Skeletal muscle cell (primary cell): ENCODE measurements at places on chromosomes 2 and 18.

DNA sequence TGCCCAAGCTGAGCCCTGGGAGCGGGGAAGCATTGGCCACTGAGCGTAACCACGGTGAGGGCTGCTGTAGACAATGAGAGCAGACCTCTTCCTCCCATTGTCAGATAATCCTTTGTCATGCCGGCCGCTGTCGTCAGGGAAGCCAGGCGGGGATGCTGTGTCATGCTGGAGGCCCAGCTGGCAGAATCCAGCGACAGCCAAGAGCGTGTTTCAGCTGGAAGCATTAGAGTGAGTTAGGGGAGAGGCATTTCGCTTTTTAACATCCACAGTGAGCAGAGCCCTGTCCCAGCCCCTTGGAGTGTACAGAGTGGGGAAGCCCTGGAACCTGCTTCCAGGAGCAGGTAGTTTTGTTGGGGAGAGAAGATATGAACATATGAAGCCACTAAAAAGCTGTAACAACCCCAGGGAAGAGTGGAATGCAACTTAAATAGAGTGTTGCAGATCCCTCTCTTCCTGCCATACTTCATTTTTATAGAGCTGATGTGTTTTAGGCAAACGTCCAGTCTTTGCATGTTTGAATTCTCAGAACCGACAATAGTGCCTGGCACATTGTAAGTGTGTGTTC is 7.0 kb downstream of the CTIF start:
- no peak for DNase-seq

DNA sequence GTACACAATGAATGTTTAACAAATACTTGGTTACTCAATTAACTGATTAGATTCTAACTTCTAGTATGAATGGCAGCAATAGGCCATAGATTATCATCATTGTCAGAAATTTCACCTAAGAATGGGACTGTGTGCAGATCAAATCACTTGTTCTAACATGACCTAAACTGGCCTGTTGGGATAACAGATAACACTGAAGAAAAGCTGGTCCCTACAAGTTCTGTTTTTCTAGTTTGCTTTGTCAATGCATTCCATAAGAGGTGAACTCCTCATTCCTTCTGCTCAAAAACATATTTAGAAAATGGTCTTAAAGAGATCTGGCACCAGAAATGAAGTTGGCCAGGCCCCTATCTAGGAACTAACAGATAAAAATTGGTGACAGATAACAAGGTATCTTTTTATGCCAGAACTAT is 175.4 kb downstream of the THADA start:
- no peak for DNase-seq

- no peak for DNase-seq
Measured at GRCh38 chr2:221463241-221463896, 108.7 kb downstream of the EPHA4 start.

GRCh38 chr2:129396980-129397599 is 582.4 kb upstream of the RAB6C start:
- peak; percentile 1 for DNase-seq

DNA sequence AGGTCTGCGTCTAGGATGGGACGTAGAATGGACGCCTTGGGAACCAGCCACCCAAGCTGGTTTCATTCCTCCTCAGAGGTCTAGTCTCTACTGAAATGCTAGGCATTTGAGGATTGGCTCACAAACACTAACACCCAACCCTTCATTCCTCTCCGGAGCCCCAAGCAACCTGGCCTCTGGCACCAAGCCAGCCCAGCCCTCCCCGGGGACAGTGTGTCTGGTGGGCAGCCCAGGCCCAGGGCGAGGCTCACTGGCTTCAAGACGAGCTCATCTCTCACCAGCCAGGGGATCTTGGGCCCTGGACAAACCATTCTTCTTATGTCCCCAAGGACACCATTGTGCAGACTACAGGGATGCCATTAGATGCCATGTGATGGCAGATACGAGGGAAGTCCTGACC is 182.5 kb downstream of the CTIF start:
- DNase-seq, result no peak

DNA sequence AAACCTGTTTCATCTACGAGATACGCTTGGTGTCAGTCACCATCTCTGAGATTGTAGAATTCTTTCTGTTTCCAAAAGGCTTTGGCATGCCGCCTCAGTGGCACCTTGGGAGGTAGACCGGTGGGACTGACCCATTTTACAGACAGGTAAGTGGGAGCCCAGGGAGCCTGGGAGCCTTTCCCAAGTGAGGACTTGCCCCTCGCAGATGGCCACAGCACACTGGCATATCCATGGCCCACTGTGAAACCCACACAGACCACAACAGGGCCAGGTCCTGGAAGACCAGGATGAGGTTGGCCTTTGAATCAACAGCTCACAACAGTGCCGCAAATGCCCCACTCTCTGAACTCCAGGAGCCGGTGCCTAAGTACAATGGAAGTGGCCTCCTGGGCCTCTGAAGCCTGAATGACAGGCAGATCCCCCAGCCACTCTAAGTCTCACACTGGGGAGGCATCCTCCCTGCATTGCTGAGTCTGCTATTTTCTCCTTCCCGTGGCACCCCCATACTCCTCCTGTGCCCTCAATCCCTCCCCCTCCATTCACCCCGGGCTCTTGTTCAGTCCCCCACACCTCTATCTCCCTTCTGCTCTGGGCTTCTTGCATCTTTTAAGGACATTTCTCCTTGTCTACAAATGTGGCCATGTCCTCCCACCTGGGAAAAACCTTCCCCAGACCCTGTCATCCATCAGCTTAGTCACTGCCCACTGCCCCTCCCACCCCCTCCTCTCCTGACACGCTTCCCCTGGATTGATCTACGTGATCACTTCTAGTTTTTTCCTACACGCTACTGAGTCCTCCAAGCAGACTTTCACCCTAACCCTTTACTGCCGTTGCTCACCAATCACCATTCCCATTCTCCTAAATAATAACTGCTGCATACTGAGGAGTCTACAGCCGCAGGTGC is 26.2 kb downstream of the CENPA start:
- DNase-seq, result no peak

DNA sequence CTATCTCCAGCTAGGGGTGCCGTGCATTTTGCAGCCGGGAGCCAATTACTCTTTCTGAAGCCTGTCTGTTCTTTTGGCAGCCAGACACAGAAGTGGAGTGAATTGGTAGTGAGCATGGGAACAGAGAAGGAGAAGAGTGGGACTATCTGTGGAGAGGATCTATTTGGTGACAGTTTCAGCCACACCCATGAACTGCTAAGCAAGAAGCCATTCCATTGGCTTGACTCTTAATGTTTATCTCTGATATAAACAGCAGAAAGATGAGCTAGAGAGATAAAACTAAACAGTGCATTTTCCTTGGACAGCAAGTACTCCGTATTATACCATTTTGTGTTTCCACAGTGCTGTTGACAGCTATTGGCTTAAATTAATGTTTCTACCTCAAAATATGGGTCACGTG is 259.6 kb upstream of the THUMPD2 start:
- no peak for DNase-seq

DNA sequence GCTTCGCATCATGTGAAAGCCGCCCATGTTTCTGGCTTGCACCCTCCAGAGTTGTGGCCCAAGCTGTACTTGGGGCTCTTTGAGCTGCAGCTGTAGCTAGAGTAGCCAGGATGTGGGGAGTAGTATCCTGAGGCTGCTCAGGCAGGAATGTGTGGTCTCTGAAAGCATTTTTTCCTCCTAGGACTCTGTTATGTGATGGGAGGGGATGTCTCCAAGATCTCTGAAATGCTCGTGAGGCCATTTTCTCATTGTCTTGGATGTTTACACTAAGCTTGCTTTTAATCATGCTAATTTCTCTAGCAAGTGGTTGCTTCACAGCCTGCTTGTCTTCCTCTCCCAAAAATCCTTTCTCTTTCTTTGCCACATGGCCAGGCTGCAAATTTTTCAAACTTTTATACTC is 687.6 kb downstream of the DCDC2C start:
- DNase-seq, result no peak

DNA sequence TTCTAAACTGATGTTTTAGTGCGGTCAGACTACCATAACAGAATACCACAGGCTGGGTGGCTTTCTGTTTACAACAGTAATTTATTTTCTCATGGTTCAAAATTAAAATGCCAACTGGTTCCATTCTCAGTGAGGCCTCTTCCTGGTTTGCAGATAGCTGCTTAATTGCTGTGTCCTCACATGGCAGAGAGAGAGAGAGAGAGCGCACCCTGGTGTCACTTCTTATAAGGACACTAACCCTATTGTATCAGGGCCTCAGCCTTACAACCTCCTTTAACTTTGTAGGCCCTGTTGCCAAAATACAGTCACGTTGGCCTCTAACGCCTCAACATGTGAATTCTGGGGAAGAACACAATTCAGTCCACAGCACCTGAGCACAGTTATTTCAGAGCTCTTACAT is 37.5 kb upstream of the ZNF385B start:
- no peak for DNase-seq

GRCh38 chr2:32772638-32773447 is 145.0 kb downstream of the TTC27 start:
- peak; percentile 17 for DNase-seq

- DNase-seq, result no peak
Measured at GRCh38 chr2:170218456-170218855, 40.5 kb downstream of the MYO3B start.

DNA sequence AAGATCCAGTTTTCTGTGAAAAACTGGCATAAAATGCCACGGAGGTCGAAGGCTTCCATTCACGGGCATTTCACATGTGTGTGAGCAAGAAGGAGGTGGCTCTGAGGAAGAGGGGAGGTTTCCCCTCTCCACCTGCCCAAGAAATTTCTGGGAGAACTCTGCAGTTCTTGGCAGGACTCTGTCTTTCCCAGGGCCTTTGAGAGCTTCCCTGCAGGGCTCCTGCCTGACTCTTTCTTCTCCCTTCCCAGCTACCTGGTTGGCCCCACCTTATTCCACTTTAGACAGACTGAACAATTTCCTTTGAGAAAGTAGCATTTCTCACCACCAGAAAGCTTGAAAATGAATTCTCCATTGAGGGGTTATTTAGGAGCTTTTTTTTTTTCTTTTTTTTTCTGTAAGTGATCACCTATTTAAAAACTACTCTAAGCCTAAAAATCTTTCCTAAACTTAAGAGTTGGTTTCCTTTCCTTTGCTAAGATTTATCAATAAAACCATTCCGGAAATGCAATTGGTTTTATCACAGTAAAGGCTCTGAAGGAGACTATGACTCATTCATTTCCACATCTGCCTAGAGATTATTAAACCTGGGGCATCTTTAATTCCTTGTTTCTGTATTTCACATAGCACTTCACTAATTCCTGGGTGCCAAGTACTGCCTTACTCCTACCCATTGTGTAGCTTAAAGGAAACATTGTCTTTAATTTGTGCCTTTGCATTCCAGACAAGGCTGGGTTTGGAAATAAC is 59.3 kb downstream of the UNC80 start:
- DNase-seq, result no peak
